NCI-H2081 treated with DMSO at 0.1 percent for 48 hours (cell line): ENCODE measurements at places on chromosomes 3 and 15.

DNA sequence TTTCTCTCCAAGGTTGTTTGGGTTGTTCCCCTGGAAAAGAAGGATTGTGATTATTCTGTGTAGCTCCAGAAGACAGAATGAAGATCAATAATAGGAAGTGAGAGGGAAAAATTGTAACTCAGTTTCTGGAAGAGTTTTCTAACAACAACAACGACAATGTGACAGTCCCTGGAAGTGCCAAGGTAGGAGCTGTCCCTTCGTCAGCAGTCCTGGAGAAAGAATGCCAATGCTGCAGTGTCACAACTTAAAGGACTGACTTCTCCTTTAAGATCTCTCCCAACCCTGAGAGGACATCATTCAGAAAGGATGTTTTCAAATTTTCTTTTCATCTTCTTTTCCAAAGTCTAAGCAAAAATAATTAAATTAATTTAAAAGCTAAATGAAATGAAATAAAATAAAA is 136.4 kb upstream of the GAP43 start:
- DNase-seq, result no peak

DNA sequence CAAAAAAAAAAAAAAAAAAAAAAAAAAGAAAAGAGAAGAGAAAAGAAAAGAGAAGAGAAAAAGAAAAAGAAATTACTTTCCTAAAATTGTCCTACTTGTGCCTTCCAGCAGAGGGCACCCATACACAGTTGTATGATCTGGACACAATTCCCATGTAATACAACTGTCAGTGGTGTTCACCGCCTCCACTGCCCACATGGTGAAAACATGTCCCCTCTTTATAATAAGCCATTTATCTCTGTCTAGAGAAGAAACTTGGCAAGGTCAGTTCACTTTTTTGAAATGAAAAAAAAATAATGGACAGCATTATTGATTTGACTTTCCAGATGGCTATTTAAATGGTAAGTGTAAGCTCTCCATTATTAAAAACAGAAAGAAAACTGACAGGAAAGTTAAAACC is 459.4 kb downstream of the GBE1 start:
- DNase-seq, result no peak

GRCh38 chr15:40807888-40808461 is 702 bp upstream of the DNAJC17 start:
- no peak for DNase-seq

DNA sequence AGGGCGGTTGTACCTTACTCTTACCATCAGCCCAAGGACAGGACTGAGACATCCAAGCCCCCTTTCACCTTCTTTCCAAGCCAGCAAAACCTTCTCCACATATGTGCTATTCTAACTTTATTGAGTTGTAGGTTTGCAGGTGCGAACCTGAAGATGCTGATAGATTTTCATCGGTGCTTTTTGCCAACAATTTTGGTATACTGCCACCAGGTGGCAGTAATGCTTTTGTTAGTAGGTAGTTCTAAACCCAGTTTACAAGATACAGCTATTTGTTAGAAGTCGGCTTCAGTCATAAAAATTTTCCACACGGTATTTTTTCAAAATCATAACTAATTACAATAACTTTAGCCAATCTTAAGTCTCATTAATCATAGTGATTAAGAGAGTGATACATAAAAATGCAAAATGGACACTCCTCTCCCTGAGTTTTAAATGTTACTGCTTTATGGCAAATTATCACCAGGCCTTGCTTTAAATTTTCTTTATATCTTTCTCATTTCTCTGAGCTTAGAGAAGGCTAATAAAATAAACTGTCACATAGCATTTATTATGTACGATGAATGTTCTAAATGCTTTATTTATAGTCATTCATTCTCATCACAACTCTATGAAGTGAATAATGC is 636 bp downstream of the TBC1D21 start:
- no peak for DNase-seq

DNA sequence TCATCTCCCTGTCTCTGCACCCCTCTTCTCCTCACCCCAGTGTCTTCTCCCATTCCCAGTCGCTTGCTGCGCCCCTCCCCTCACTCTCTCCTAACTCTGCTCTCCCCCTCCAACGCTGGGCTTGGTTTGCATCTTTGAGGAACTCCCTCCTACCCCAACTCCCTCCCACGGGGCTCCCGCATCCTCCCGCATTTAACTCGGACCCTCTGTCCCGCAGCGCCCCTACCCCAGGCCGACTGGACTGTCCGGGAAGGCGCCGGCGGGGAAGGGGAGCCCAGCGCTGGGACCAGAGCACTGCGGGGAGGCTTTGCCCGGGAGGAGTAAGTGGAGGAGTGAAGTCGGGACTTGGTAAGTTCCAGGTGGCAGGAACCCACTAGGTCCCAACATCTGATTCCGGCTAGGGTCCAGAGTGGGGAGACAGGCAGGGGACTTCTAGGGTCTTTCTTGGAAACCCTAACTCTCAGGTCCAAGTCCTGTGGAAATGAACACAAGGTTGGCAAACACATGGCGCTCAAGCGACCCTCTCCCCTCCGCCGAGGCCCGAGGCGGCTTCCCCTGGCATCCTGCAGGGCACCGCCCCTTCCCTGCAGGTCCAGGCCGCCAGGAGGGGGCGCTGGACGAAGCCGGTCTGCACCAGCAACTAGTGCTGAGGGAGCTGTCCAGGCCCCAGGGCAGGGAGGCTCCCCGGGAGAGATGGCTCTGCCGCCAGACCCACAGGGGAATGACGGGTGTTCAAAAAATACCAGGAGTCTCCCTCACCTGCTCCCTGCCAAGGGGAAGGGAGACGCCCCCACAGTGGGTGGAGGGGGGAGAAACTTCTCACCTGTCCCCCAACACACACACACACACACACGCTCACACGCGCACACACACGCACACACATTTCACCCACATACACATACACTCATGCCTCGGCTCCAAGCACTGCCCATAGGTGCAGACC is 53.2 kb downstream of the LHFPL4 start:
- no peak for DNase-seq

DNA sequence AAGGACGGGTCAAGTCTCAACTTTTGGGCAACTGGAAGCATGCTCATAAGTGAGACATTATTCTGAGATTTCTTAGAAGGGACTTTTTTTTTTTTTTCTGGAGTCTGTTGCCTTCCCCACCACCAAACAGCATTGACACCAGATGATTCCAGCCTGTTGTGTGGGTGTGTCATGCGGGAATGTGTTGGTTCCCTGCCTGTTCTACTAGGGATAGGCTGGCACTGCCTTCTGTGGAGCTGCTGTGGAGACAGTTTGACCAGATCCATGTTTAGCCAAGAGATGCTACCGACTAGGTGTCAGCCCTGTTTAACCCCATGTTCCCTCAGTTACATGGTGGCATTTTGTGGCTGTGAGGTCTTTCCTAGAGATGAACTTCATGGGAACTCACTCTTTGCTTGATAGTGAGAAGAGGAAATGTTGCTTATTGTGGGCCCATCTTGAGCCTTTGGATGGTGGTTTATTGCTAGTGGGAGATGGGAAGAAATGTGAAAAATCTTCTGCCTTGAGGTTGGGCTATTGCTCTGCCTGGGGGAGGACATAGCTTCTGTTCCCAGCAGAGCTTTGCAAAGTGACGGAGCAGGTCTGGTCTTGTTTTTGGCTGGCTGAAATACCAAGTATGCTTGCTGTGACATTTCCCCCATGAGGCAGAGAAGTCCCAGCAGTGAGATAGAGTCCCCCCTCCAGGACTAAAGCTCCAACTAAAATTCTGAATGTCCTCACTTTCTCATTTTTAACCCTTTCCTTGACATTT is 31.3 kb downstream of the TRAK1 start:
- DNase-seq, result no peak

DNA sequence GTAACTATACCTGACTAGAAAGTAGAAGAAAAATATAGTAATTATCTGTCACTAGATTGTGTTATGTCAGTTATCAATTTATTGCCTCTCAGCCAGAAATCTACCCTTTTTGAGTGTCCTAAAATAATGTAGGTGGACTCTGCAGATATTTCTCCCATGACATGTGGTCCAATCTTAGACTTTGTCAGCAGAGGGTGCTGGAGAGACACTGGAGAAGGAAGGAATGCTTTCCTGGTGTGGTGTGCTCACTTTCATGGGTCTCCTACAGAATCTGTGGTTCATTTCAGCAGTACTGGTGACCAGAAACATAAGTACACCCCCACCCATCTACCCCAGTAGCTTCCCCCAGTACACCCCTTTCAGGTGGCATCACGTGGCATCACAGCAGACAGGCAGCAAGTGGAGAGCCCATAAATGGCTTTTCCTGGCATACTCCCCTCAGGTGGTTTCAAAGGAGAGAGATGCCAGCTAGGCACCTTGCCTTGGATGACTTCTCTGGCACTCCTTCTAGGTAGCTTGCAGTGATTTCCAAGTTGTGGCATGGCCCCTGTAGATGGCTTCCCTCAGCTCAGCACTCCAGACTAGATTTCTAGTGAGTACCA is 114.7 kb downstream of the GADL1 start:
- no peak for DNase-seq

DNA sequence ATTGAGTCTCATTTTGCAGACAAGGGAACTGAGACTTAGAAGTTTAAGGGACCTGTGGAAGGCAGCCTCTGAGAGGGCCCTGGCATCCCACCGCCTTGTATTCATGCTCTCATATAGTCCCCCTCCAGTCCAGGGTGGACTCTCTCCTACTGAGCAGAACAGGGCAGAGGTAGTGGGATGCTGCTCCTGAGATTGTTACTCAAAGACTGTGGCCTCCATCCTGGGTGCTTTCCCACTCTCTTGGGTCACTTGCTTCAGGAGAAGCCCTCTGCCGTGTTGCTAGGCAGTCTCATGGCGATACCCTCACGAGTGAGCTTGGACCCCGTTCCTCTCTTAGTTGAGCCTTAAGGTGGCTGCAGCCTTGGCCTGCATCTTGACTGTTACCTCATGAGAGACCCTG is 22.2 kb upstream of the ADCY5 start:
- no peak for DNase-seq

DNA sequence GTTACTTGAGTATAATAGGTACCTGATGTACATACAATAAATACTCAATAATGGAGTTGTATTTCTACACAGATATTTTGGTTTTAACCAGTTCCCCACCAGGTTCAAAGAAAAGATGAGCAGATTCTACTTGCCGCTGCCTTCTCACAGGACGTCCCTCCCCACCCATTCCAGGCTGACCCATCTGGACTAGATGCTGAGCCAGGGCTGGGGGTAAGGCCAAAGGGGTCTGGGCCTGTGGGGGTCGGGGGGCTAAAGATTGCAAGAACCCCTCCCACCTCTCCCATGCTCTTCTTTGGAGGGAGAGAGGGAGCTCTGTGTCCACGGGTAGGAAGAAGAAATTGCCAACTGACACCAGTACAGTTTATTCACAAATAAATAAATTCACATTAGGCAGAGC is 1.5 kb downstream of the MESP1 start:
- no peak for DNase-seq

- DNase-seq, result no peak
Observed at GRCh38 chr3:28907616-28908015, 373.3 kb upstream of the RBMS3 start.
